Foreskin melanocyte (primary cell): ENCODE measurements at places on chromosomes 3 and 15.

DNA sequence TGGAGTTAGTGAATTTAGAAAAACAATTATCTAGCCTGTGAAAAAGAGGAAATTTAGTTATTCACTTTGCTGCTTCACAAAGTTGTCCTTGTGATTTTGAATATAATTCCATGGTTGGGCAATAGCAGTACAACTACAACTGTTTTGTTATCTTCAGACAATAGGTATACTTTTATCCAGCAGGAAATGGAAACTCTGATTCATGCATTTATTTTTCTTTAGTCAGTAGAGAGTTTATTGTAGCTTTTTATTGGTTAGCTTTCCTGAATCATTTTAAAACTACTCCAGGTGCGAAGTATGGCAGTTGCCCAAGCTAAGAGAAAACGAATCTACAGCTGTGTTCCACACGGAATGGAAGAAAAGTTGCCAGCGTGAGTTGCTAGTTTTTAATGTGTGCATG is 80.3 kb downstream of the TM4SF4 start:
- no peak for DNase-seq

DNA sequence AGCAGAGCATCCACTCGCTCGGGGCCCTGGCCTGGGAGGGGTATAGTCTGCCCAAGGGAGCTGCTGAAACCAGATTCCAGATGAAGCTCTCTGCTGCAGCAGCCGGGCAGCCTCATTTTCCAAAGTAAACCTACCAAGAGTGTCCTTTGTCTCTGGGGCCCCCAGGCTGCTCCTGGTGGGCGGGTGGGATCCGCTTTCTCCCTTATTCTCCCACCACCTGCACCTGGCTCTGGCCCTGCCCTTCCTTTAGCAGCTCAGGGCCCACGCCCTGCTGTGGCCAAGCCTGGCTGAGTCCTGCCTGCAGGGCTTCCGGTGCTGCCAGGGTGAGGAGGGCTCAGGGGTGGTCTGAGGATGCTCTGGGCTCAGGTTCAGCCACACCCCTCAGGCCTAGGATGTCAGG is 13.0 kb downstream of the SCN5A start:
- DNase-seq, result no peak

DNA sequence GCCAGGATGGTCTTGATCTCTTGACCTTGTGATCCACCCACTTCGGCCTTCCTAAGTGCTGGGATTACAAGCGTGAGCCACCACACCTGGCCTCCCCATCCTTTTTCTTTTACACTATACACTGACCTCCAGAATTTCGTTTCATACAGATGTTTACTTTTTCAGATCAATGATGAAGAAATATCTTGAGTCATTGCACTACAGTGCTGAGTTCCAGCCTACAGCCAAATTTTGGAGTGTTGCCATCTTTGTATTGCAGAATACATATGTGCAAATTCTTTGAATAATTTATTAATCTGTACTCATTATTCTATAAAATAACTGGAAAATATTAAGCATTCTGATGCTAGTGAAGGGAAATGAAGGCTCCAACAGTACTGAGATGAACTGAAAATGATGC is 12.5 kb downstream of the ZPLD1 start:
- no peak for DNase-seq

- DNase-seq, result peak; percentile 48
Measured at GRCh38 chr3:169966951-169967915, 626 bp downstream of the SEC62 start.

- no peak for DNase-seq
Measured at GRCh38 chr3:3707858-3708768, 91.1 kb upstream of the LRRN1 start.

- no peak for DNase-seq
Measured at GRCh38 chr15:41183581-41183980, 47.0 kb downstream of the EXD1 start.
